ENCODE measurements at places on chromosomes 4 and X.

DNA sequence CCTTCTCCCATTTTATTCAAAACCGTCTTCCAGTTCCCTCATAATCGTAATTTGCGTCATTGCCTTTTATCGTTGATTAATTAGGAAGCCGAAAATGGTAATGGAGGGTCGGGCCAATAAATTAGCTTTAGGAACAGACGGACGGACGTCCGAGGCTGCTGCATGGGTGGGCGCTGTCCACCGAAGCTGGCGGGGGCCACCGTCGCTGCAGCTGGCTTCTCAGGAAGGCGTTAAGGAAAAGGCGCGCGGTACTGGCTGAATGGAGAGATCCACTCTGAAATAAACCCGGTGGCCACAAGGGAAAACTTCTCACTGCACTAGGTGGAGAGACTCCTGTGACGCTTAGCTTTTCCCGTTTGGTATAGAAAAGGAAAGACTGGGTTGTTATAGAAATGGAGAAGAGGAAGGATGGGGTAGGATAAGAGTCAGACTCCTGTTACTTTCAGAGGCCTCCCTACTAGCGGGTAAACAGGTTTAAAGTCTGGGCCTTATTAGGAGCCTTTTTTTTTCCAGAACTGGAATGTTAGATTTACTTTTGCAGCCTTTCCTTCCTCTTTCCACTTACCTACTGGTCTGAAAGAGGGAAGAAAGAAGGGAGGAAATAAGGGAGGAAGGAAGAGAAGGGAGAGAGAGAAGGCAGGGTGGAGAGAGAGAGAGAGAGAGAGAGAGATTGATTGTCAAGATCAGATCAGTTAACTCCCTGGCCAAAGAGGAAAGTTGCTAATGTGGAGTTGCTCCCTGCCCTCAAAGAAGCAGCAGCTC is 11.3 kb upstream of the PRDM8 start:
- no peak for DNase-seq

GRCh38 chr4:107793996-107794395 is 30.7 kb upstream of the SGMS2 start:
- DNase-seq: no peak

DNA sequence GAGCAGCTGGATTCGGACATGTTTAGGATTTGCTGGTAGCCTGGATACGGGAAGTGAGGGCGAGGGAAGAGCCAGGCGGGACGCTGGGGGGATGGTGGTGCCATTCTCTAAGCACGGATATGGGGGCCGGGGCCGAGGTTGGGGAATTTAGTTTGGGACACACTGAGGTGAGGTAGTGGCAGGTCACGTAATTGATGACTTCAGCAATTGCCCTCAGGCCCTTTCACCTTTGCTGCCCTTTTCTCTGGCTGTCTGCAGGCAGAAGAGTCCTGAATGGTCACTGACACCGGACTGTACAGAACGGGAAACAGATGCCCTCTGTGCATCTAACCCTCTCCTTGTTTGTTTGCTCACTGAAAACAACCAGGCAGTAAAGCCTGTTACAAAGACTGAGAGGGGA is 16.9 kb upstream of the HMGB3 start:
- DNase-seq: no peak

- no peak for DNase-seq
Measured at GRCh38 chr4:182449930-182450439, 206.8 kb downstream of the TENM3 start.
